ENCODE measurements at places on chromosomes 2 and 18.

DNA sequence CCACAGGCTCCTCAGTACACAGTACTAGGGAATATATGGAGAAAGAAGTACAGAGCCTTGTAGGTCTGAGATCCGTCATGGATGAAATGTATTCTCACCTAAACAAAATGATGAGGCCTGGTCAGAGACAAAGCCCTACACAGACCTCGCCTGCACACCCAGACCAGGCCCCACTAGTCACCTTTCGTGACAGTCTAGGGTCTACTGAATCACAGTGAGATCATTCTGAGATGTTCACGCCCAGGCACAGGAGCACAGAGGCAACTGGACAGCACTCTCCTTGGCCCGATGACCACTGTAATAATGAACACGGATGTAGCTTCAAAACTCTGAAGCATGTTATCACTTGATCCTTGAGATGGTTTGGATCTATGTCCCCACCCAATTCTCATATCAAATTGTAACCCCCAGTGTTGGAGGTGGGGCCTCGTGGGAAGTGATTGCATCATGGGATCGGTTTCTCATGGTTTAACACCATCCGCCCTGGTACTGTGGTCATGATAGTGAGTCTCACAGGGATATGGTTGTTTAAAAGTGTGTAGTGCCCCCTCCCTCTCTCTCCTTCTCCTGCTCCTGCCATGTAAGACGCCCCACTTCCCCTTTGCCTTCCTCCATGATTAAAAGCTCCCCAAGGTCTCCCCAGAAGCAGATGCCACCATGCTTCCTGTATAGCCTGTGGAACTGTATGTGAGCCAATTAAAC lies 15.1 kb downstream of the DOCK10 start:
- DNase-seq: no peak

DNA sequence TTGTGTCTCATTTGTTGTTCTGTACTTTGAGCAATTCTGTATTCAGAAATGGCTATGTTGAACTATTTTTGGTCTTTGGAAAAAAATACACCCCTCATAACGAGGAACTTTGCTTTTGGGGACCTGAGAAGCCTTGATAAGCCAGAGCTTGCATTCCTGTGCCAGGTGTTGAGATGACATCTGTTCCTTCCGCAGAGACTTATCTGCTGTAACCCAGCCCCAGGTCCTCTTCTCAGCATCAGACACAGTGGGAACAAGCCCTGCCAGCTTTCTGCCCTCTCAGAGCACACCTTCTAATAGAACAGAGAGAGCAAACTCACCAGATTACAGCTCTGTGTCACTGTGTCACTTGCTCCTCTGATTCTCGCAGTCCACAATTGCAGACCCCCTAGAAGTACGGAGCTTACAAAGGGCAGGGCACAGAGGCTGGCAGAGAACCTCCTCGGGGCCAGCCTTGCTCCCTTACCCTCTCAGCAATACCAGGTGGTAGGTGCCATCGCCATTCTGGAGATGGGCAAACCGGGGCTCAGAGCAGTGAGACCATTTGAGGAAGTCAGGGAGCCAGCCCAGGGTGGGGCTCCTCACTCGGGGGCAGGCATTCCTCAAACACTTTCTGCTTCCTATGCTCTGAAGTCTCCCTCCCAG lies 97.4 kb downstream of the DDX1 start:
- DNase-seq: no peak

DNA sequence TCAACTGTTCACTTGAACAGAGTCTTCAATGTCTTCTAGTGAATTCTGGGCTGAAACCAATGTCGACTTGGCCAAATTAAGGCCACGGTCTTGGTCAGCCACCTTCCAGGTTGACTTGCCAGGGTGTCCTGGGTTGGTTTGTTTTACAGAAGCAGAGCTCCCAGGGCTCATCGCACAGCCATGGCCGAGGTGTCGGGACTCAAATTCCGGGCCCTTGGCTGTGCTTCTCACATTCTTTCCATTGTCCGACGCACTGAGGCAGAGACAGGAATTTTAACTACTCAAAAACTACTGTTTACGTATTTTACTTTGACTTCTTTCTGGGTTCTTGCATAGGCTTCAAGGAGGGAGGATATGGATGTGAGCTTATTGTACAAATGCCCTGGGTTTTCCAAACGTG lies 51.7 kb downstream of the HPCAL1 start:
- DNase-seq: no peak

DNA sequence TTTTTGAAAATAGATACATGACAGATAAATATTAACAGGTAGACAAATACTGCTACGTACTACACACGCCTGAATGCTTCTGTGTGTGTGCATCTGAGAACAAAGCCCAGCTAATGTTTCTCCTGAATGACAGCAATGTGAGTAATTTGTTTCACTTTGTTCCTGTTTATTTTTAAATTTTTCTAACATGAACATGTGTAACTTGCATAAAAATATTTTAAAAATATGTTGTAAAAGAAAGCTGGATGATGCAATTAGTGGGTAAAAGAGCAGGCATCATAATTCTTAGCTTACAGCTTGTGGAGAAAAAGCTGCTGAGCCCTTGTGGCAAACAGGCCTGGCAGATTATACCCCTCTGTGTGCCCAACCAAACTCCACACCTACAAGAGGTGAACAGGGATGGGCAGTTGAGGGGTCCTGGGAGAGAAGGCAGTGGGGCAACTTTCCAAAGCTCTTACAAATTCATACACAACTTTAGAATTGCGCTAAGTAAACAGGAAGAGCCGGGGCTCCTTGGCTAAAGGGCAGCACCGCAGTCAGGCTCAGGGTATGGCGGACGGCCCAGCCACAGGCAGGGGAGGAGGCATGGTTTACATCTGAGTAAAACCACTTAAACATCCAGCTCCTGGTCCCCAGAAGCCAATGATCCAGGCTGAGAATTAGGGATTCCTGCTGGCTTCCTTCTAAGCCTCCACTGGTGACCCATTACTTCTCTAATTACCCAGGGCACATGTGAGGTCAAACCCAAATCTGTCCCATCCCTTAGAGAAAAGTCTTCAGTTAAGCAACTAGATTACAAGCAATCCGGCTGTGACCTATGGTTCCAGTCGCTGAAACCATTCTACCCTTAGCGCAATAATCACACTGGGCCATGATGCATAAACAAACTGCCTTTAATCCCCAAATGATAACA lies 14.0 kb downstream of the PXDN start:
- peak; percentile 96 for DNase-seq

GRCh38 chr2:147607379-147607778 lies 237.4 kb upstream of the ACVR2A start:
- no peak for DNase-seq

DNA sequence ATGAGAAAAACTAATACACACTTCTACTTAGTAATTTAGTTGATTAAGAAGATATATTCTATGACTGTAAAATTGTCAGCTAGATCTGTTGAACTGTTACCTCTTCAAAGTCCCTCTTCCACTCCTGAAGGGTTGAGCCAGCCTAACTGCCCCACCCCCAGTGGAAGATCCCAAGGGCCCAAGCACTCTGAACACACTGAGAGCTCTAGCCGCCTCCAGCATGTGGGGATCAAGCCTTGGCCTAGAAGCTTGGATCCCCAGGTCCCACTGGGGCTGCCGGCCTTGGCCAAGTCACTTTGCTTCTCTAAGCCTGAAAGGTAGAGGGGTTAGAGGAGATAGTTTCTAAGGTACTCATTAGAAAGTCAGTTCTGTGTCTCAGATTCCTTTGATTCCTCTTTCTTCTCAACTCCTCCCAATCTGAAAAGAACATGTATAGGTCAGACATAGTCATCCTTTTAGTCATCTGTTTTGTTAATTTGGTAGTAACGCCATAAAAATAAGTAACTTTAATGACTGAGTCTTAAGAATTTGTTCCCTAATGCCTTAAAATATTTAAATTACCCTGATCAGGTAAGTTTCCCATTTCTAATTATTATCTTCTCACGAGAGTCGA lies 5.6 kb downstream of the CPSF3 start:
- DNase-seq: peak; percentile 66

DNA sequence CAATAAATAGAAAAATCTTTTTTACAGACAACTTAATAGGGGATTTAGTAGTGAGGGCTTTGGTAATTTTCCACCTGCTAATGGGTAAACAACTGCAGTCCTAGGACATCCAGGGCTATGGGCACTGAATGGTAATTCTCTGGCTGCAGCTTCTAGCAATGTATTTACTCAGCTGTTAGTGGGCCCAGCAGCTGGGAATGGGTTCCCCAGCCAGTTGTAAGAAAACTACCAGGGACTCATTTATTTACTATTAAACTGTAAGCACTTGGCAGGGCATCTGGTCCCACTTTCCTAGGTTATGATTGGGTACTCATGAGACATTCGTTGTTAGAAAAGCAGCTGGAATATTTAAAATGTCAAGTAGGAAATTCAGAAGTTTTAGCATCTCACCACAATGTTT lies 363.8 kb upstream of the TRIB2 start:
- DNase-seq: no peak

GRCh38 chr2:65664931-65665330 lies 232.5 kb upstream of the SPRED2 start:
- DNase-seq: peak; percentile 39

GRCh38 chr2:202378662-202379358 lies 2.7 kb downstream of the BMPR2 start:
- no peak for DNase-seq

- no peak for DNase-seq
Measured at GRCh38 chr18:13422541-13423147, 204.1 kb downstream of the LDLRAD4 start.

DNA sequence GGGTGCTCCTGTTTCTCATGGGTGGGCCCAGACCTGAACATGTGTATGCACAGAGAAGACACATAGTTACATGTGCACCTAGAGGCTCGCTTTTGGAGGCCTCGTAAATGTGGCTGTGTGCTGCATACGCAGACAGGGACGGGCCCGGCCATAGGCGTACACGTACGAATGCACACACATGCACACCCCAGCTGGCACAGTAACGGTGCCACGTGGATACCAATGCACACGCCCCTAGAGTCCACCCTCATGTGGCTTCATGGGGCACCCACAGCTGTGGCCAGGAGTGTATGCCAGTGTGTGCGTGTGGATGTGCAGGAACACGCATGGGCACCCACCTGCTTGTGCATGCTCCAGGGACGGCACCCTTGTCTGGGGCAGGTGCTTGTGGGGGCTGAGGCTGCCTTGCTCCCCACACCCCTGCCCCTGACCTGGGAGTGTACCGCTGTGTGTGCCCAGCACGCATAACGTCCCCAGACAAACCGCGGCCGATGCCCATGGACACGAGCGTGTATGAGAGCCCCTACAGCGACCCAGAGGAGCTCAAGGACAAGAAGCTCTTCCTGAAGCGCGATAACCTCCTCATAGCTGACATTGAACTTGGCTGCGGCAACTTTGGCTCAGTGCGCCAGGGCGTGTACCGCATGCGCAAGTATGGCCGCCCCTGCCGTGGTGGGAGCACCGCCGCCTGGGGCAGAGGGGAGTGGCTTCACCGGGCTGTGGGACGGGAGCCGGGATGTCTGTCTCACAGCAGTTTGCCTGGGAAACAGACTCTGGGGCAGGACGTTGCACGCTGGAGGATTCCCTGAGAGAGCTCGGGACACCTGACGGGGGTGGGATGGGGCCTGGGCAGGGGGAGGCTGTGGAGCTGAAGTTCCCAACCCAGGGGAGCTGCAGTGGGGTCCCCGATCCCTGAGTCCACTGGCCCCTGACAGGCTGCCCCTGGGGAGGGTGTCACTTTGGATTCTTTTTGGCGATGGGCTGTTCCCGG lies 21.0 kb downstream of the ZAP70 start:
- no peak for DNase-seq

GRCh38 chr2:241558532-241559322 lies at the start of gene BOK:
TSS of gene BOK (plus strand) at chr2:241558745. CDS start at chr2:241559484, 739 bp downstream.
- DNase-seq: peak; percentile 83

DNA sequence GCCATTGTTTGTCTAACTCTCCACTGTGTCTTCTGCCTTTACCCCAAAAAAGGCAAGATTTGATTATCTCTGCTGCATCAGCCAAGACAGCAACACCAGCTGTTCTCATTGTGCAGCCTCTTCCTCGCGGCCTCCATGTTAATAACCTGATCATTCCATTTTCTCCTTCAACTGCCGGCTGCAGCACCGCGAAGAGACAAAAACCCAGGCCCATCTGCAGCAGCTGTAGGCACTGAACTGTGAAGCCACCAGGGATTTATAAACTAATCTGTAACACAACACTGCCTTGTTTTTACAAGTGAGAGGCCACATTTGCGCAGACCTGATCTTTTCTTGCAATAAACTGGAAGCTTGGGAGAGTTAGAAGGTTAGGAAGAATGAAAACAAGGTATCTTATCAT lies 147.8 kb downstream of the SATB2 start:
- no peak for DNase-seq

- DNase-seq: no peak
Measured at GRCh38 chr18:31821545-31822171, 61.0 kb upstream of the SLC25A52 start.

DNA sequence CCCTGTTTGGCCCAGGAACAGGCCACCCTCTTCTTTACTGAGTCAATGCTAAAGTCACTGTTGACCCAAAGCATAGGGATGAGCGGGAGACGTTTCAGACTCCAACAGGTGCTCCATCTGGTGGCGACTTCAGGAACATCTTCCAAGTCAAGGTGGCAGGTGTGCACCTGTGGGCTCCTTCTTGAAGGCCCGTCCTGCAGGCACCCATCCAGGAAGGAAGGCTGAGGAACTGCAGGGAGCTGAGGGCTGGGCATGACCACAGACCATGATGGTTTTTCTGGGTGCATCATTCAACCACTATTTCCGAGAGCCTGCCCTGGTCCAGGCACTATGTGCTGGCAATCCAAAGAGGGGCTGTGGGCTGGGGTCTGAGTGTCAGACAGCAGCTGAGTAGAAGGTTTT lies 142.8 kb downstream of the NDUFA10 start:
- DNase-seq: peak; percentile 8

DNA sequence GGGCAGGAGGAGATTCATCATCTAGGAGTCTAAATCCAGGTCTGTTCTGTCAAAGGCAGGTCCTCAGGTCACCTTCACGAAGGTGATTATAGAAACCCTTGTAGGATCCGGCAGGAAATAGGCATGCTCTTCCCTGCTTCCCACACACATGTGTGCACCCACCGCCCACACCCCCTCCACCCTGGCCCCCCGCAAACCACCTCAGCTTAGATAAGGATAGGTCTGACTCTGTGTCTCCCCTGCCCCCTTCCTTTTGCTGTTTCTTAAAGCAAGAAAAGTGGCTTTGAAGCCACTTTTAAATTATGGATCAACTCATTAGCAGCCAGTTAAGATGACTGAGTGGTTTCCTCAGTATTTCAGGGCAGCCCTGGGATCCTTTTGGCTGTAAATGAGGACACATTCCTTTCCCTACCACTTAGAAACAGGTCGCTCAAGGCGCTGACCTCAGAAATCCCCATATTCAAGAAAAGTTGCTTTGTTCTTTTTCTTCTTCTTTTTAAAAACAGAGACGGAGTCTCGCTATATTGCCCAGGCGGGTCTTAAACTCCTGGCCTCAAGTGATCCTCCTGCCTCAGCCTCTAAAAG lies 14.5 kb upstream of the CIB4 start:
- DNase-seq: no peak

All from EH (cell line).